ENCODE measurements at places on chromosomes 16 and 17.

- DNase-seq: no peak
Observed at GRCh38 chr16:75640598-75640997, 6.9 kb downstream of the KARS1 start.

- DNase-seq: no peak
Observed at GRCh38 chr16:72959301-72959996, 88.5 kb downstream of the ZFHX3 start.

- DNase-seq: no peak
Observed at GRCh38 chr17:21676281-21677111, 15.8 kb upstream of the KCNJ18 start.

DNA sequence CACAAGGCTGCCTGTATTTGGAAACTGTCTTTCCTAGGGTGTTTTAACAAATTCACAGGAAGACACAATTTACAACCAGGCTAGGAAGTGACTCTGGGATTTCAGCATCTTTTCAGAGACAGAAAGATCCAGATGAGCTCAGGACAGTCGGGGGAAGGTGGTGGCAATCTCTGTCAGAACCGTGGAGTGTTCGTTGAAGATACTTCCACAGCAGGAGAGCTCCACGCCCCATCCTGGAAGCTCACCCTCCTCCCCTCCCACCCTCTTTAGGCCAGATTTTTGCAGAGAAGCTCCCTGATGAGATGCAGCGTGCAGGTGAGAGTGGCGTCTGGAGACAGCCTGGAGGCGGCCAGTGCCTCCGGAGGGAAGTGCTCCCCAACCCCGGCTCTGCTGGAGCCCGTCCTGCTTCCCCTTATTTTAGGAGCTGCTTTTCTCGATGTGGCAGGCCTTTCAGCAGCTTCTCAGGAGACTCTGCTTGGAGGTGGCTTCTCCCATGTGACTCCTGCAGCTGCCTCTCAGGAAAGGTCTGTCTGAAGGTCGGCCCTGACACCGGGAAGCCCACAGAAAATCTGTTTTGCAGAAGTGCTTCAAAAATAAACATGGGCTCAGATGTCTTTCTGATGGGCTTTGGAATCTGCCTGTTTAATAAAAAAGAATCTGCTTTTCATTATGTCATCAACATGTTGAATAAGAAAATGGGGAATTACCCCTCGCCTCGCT, 186.4 kb upstream of the CHMP6 start:
- no peak for DNase-seq

DNA sequence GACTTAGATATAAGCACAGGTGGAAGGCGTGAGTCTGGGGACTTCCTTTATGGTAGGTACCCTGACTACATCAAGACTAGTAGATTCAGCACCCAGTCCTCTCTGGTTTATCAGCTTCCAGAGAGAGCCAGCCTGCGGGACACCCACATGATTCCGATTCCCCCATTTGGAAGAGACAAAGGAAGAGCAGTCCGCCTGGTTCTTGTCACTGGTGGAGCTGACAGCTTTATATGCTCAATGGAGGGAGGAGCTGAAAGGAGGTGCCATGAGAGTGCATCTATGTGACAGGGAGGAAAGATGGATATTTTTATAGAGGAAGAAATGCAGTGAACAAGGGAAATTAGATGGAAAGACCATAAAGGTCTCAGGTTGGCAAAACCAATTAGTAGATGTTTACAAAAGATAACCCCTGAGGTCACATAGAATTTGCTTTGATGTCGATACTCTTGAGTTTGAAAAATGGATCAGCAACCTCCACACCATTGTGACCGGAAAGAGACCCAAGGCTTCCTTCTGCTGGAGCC, 437.7 kb downstream of the PMP22 start:
- DNase-seq: no peak

- no peak for DNase-seq
Observed at GRCh38 chr16:82782715-82783251, 156.0 kb downstream of the CDH13 start.

DNA sequence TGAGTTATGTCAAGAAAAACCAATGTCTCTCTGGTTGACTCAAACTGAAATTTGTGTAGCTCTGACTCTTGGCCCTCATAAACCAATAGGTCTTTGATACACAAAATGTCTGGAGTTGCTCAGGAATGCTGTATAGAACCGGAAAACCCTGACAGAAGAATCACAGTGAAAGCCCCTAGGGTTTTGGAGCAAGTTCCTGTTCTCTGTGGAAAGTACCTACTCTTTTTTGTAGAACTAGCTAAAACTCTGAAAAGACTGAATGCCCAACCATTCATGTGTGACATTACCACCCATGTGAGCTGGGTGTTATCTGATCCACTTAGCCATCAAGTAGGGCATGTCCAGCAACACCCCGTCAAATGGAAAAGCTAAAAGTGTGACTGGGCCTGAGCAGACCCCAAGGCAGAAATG, 28.8 kb downstream of the CCL4 start:
- DNase-seq: no peak

- DNase-seq: no peak
Observed at GRCh38 chr17:49939318-49939717, 29.7 kb upstream of the DLX4 start.

- DNase-seq: no peak
Observed at GRCh38 chr17:60508384-60508980, 17.6 kb downstream of the APPBP2 start.

- DNase-seq: no peak
Observed at GRCh38 chr16:70703041-70703834, 17.4 kb upstream of the MTSS2 start.

DNA sequence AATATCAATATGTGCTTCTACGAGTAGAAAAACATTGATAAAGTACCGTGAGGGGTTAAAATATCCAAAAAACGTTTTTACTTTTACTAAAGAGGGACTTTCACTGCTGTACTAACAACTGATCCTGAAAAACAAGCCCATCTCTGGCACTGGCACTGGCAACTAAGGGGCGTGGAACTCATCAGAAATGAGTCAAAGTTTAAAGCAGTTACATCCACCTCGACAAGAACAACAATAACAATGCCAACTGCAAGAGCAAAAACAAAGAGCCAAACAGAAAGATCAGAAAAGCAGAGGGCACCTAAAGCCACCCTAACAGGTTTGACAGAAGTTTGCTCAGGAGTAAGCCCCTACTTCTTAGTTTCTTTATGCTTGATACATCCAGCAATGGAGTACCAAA, 13.1 kb downstream of the MBTPS1 start:
- DNase-seq: no peak

DNA sequence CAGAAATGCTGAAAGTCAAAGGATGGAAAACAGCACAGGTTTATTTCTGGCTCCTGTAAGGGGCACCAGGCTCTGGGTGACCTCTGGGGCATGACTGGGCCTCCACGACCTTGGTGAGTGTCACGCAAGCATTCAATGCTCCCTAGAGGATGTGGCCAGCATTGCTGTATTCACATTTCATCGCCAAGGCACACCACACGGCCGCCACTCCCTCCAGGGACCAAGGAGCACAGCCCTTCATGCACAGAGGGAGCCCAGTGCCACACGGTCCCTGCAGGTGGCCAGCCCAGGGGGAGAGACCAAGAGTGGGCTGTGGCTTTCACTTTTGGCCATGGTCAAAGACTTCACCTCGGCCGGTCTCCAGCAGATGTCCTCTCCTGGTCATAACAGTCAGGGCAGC, 137.4 kb upstream of the TNRC6C start:
- no peak for DNase-seq

- DNase-seq: no peak
Observed at GRCh38 chr16:8958344-8959167, 5.2 kb downstream of the USP7 start.

- no peak for DNase-seq
Observed at GRCh38 chr17:77712578-77712977, 245.9 kb upstream of the TNRC6C start.

All from amygdala (tissue), 56 donors.